ENCODE measurements at places on chromosomes 16 and 17. TPM values are rescaled to one million over a fixed set of nuclear protein-coding genes. Genes with fewer than 3 reads are reported as not detected.

Gene DNAH9
- 0.57 TPM for polyA plus RNA-seq

Gene SLC5A2
- polyA plus RNA-seq, result 5.1 TPM

Gene ANKS3
- polyA plus RNA-seq, result 13.4 TPM

Gene TMEM97
- 15.4 TPM for polyA plus RNA-seq

Gene CSH2
- not detected for polyA plus RNA-seq

Gene TPSD1
- polyA plus RNA-seq, result 0.33 TPM

Gene DHODH
- 6.6 TPM for polyA plus RNA-seq

Gene EFCAB5
- polyA plus RNA-seq, result 1.5 TPM

Gene MYCBPAP
- 0.44 TPM for polyA plus RNA-seq

Gene BIRC5
- polyA plus RNA-seq, result 10.3 TPM

Gene DNAI2
- 0.36 TPM for polyA plus RNA-seq

Measured in muscle of back (tissue), 13 donors.